ENCODE measurements at places on chromosomes 1 and 21. TPM values are rescaled to one million over a fixed set of nuclear protein-coding genes. Genes with fewer than 3 reads are reported as not detected.

DNA sequence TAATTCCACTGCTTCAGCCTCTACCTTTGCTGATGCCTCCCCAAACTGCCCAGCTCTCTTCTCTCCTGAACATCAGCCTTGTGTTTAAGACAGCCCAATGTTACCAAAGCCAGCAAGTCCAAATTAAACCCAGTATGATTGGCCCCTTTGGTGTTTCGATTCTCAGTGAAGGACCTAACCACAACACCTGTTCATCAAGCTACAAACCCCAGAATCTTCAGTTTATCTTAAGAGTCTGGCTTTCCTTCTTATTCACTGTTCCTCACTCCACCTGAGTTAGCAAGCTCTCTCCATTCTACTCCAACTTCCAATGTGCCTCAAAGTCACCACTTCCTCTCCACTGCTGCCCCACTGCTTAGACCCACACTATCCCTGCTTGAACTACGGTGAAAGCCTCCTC, 25.5 kb upstream of the ITPKB start:
- no peak for DNase-seq

- no peak for DNase-seq
Observed at GRCh38 chr1:45566722-45567121, 16.1 kb downstream of the AKR1A1 start.

- DNase-seq = no peak
Observed at GRCh38 chr1:34186741-34187494, 10.2 kb downstream of the C1orf94 start.

- no peak for DNase-seq
Observed at GRCh38 chr1:225848030-225848955, 33.9 kb downstream of the TMEM63A start.

- DNase-seq = no peak
Observed at GRCh38 chr1:19066874-19067181, 110.4 kb upstream of the IFFO2 start.

The CLCA4 gene
- not detected for total RNA-seq

The ACTN2 gene
- total RNA-seq = 0.50 TPM

Measured in activated naive CD4-positive, alpha-beta T cell treated with anti-CD3 and anti-CD28 coated beads, Interleukin-2, amount 50 U/mL, for 72 hours (primary cell).